ENCODE measurements at places on chromosomes 5 and 9. TPM values are rescaled to one million over a fixed set of nuclear protein-coding genes. Genes with fewer than 3 reads are reported as not detected.

DNA sequence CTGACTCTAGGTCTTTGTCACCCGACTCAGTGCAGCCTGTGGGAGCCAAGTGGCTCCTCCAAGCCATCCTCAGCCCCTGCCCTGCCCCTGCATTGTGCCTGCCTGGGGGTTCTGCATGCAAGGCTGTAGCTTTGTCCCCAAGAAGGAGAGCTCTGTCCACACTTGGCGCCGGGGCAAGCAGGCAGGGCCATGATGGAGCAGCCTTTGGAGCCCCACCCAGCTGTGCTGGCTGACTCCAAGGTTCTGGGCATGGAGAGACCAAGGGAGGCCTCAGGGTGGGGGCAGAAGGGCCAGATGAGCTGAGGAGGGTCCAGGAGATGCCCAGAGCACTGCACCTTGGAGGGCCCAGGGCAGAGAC lies 226.2 kb downstream of the CACNA1B start:
- no peak for DNase-seq
- H3K4me1 ChIP-seq, result no peaks in the 10 kb centered on the region
- no peaks in the 10 kb centered on the region for H3K36me3 ChIP-seq

DNA sequence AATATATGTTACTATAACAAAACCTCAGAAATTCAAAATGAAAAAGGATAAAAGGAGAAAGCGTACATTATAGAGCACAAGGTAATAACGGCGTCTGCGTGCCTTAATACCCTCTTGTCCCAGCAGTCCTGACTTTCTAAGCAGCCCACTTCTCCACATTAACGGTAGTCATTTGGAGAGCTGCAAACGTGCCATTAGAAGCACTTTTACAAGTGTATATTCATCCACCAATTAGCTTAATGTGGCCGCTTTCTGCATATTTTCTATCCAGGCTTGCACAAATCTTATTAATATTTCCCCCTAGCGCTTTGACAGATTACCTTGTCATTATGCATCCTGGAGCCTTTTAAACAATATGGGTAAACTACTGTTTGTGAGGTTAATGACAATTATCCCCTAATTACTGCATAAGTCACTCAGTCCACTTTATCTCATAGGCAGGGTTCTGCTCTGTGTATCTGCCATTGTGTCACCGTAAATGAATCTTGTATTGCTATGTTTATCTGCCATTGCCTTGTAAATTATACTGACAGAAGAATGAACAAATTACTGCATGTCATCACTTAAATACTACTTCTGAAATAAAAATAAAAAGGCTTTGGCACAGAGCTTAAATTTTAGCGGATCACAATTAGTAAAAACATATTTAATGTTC lies 421.3 kb downstream of the BNC2 start:
- no peak overlapping the region for H3K27ac ChIP-seq
- no peaks in the 10 kb centered on the region for H3K27me3 ChIP-seq
- no peak for DNase-seq

GRCh38 chr5:129477532-129477931 lies 17.4 kb downstream of the ADAMTS19 start:
- no peak for DNase-seq
- H3K4me1 ChIP-seq, result no peaks in the 10 kb centered on the region
- no peak overlapping the region for H3K4me3 ChIP-seq
- H3K27ac ChIP-seq, result no peak overlapping the region

GRCh38 chr5:149750596-149750995 lies 20.5 kb downstream of the PPARGC1B start:
- H3K27me3 ChIP-seq, result no peaks in the 10 kb centered on the region
- H3K36me3 ChIP-seq, result no peaks in the 10 kb centered on the region
- no peaks in the 10 kb centered on the region for H3K4me1 ChIP-seq
- no peak overlapping the region for H3K4me3 ChIP-seq
- no peak for DNase-seq

The ZDHHC11 gene
- 2.5 TPM for total RNA-seq

The IFNA13 gene
- total RNA-seq, result not detected
